ENCODE measurements at places on chromosomes 7 and 10.

- no peak for DNase-seq
Observed at GRCh38 chr7:132066761-132067171, 509.5 kb downstream of the PLXNA4 start.

GRCh38 chr7:67519171-67519570 lies 522.5 kb downstream of the TYW1 start:
- no peak for DNase-seq

GRCh38 chr7:53302496-53303246 lies 267.2 kb downstream of the POM121L12 start:
- DNase-seq: no peak

GRCh38 chr7:100793806-100794660 lies 33.3 kb downstream of the EPHB4 start:
- no peak for DNase-seq

DNA sequence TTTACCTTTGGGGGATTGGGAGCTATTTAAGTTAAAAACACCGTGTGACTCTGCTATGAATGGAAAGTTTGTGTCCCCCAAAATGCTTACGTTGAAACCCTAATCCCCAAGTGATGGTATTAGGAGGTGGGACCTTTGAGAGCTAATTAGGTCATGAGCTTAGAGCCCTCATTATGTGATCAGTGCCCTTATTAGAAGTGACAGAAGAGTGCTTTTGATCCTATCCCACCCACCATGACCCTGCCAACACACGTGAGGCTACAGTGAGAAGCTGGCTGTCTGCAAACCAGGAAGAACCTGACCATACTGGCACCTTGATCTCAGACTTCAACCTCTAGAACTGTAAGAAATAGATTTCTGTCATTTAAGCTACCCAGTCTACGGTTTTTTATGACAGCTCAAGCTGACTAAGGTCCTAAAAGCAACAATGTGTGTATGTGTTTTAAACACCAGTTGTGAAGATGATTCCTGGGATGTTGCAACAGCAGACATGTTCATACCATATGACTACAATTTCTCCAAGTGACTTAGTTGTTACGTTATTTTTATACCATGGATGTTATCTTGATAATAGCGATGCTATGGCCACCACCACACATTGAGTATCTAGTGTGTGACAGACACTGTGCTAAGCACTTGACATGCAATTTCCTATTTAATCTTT lies 124.4 kb downstream of the PIP4K2A start:
- DNase-seq: no peak

DNA sequence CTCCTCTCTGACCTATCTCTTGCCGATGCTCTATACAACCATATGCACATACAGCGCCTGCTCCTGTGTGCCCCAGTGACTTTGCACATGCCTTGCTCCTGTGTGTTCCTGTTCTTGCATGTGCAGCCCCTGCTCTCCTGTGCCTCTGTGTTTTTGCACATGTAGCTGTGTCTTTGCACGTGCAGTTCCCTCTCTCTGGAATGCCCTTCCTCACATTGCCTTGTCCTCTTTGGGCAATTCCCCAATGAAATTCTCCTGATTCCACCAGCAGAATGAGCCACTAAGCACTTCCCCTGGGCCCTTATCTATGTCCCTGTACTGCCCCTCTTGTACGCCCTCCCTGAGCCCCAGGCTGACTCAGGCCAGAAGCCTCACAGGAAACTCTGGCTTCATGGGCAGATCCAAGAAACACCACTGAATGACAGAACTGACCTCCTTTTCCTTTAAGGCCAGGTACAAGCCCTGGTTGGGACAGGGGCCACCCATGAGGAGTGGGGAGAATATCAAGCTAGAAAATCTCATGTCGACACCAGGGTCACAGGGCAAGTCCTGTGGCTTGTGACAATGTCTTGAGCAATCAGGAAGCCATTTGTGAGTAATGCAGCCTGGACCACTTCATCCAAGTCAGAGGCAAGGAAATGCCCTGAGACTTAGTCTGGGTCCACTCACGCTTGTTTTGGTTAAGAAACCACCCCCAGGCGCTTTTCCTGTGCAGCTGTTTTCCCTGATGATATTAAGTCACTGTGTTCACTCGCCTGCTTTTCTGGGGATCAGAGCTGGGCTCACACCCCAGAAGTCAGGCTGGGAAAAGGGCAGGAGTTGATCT lies 1.9 kb upstream of the ARHGAP22 start:
- peak; percentile 54 for DNase-seq

GRCh38 chr7:158924956-158925355 lies 68.6 kb downstream of the DYNC2I1 start:
- DNase-seq: no peak

DNA sequence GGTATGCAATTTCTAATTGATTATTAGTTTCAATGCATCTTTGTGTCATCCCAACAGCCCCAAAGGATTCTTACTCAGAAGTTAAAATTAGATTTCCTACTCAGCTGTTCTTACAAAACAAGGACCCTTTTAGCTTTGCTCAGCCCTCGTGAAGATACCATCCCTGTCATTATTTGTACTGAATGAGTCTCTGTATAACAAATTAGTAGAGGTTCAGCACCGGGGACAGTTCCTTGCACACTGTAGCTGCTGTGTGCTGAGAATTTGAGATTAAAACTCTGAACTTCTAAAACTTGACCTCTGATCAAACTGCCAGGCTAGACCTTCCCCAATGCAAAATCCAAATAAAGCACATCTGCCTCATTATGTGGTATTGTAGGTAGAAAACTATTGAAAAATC lies 299.1 kb downstream of the LHFPL3 start:
- DNase-seq: no peak

GRCh38 chr10:76981251-76981650 lies 656.4 kb downstream of the KCNMA1 start:
- DNase-seq: no peak

- DNase-seq: no peak
Observed at GRCh38 chr7:87226495-87226894, 7.0 kb upstream of the TMEM243 start.

GRCh38 chr7:24799506-24799905 lies 42.2 kb upstream of the GSDME start:
- no peak for DNase-seq

- no peak for DNase-seq
Observed at GRCh38 chr10:16187161-16187560, 249.6 kb upstream of the PTER start.

DNA sequence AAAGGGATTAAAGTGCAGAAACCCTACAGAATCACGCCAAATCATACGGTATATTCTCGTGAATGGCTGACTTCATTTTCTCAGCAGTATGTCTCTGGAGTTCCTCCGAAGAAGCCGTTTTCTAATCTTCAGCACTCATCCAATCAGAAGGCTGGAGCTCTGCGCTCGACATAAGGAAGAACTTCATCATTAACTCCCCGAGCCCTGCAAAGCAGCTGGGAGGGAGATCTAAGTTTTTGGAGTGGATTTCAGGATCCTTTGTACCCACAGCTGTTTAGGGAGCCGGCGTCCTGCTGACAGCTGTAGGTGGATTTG lies 40.7 kb upstream of the SDK1 start:
- no peak for DNase-seq

DNA sequence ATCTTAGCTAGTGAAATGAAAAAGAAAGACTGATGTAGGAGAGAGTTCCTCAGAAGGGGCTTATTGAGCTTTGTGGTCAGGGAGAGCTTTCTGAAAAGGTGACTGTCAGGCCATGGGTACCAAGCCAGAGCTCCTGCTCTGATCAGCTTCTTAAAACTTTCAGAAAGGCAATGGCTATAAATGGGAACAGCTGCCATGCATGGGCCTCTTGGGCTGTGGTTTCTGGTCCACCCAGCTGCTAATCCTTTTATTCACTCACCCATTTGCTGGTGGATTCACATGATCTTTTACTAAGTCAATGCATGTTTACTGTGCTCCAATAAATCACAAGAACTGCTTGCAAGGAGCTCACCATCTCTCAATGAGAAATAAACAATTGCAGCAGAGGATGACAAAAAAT lies 60.1 kb upstream of the ZPBP start:
- DNase-seq: no peak

DNA sequence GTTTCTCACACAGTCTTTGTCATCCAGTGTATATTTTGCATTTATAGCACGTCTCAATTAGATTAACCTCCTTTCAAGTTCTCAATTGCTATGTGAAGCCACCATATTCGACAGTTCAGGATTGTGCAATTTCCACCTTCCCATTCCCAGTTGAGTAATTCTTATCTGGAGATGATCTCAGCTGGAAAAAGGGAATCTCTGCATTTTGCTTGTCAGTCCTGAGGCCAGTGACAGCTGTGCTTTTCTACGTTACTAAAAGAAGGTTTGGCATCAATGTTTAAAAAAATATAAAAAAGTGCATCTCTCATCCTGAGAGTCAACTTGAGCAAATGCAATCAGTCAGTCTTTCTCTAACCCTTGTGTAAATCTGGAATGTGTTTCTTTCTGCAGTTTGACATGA lies 247.7 kb downstream of the PRKG1 start:
- DNase-seq: no peak

DNA sequence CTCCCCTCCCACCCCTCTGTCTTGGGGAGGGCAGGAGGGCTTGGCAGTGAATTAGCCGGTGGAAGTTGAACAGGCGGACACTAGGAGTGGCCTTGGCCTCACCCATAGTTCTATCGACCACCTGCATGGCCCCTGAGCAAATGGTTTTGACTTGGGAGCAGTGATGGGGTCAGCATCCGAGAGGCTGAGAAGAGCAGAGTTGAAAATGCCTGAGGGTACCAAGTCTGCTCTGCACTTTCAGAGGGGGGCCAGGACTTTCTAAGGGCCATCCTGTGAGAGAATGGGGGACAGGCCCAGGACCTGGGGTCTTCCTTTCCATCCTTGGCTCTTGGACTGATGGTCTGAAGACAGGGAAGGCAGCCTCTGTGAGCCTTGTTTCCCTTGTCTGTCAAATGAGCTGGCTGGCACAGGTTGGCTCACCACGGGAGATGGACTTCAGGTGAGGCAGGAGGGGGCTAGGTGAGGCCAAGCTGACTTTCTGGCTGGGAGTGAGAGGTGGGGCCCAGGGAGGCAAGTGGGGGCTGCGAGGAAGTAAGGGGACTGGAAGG lies 29.4 kb downstream of the CDH23 start:
- no peak for DNase-seq

DNA sequence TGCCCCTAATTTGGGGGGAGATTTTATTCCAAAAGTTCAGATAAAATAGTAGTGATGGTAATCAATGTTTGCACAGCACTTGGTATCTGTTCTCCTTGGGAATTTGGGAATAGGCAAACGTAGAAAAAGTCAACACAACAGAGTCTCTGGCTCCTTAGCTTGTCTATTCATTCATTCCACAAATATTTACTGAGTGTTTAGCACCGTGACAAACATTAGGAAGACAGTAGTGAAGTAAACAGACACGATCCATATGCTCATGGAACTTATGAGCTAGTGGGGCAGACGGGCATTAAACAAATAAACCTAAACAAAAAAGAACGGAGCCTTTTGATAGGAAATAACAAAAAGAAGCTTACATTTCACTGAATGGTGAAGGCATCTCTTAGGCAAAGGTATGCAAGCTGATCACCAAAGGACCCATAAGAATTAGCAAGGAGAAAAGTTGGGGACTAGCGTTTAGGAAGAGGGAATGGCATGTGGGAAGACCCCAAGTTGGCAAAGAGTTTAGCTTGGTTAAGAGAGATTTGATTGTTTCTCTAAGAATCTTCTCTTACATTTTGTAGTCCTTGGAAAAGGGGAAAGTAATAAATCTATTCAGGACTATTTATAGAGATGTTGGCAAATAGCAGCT lies 243.9 kb upstream of the NPY start:
- DNase-seq: no peak

- no peak for DNase-seq
Observed at GRCh38 chr7:2722591-2722990, 34.6 kb downstream of the AMZ1 start.

DNA sequence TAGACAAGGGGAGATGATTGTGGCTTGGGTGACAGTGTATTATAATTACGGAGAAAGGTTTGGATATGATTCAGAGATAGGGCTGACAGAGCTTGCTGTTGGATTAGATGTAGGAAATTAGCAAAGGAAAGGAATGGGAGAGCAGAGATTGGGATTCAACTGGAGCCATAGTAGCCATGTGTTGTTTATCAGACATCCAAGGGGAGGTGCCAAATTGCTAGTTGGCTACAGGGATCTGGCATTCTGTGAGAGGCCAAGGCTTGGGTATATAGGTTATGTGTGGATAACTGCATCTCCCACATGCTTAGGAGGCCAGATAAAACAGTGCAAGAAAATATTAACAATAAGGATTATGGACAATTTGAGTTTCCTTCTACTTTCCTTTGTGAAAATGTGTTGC lies 34.9 kb downstream of the CSGALNACT2 start:
- DNase-seq: no peak

DNA sequence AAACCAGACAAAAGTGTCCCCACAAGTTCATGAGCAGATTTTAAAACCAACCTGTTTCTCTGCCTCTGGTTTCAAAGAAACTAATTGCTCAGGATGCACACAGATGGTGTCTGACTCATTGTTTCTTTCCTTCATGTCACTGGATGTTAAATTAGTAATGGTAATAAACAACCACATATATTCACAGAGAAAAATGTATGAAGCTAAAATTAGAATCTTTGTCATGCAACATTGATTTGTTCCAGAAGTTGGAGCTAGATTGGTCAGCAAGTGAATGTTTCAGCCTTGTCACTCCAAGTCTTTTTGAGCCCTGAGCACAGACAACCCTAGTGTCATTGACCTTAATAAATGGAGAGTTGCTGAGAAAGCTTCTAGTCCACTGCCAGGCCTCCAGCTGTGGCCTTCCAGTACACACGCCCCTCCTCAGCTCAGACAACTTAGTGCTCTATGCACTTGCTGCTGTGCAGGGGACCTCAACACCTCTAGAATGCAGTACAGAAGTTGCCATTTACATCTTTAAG lies 175.9 kb downstream of the CCDC71L start:
- no peak for DNase-seq

DNA sequence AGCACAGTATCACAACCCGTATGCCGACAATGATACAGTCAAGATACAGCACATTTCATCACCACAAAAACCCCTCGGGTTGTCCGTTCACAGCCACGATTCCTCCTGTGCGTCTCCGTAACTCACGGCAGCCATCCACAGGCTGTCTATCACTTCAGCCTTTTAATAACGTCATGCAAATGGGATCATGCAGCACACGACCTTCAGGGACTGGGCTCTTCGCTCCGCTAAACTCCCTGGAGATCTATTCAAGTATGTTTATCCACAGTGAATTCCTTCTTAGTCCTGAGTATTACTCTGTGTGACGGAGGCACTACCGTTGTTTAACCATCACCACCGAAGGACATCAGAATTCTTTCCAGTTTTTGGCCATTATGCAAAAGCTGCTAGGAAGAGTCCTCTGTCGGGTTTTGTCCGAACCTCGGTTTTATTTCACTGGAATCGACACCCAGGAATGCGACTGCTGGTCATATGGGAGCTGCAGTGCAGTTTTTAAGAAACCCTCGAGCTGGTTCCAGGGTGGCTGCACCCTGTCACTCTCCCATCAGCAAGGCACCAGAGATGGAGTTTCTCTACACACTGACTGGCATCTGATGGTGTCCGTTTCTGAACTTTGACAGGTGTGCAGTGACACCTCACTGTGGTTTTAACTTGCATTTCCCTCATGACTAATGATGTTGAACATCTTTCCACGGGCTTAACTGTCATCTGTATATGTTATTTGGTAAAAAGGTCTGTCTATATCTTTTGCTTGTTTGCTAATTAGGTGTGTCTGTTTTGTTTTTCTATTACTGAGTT lies 193.6 kb downstream of the MAD1L1 start:
- DNase-seq: no peak
